ENCODE measurements at places on chromosomes 1 and 21.

DNA sequence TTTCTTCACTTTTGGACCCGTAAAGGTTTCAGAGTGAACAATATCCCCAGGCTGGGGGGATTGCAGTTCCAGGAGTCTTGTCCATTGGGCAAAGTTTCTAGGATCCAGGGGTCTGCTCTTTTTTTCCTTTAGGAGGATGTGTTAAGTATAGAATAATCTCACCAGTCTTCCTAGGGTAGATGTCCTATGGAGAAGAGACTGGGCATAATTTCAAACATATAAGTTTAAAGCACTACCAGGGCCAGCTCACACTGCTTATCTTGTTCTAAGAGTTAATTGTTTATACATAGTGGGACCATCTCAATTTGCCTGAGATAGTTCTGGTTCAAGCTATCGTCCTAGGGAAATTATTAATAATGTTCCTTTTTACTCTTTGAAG is 1.2 kb downstream of the CHI3L2 start:
- DNase-seq = no peak

GRCh38 chr1:75985827-75986226 is 53.6 kb upstream of the ASB17 start:
- DNase-seq = no peak

- DNase-seq = no peak
Measured at GRCh38 chr1:233114159-233114558, 163.7 kb downstream of the NTPCR start.

DNA sequence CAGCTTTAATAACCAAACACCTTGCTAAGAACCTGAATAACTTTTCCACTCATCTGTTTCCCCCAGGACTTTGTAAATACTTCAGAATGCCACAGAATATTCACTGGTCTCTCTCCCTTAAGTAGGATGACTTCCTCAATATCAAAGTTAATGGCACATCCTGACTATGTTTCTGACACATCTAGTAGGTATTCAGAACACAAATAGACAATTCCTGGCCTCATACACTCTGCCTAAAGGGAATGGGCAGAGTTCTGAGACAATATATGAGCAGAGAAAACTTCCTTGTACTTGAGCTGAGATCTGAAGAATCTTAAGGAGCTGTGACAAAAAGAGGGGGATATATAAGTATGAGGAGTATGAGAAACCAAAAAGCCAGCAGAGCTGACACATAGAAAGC is 34.8 kb downstream of the ANKRD13C start:
- no peak for DNase-seq

GRCh38 chr1:26124418-26125331 is 13.1 kb downstream of the PDIK1L start:
- no peak for DNase-seq

DNA sequence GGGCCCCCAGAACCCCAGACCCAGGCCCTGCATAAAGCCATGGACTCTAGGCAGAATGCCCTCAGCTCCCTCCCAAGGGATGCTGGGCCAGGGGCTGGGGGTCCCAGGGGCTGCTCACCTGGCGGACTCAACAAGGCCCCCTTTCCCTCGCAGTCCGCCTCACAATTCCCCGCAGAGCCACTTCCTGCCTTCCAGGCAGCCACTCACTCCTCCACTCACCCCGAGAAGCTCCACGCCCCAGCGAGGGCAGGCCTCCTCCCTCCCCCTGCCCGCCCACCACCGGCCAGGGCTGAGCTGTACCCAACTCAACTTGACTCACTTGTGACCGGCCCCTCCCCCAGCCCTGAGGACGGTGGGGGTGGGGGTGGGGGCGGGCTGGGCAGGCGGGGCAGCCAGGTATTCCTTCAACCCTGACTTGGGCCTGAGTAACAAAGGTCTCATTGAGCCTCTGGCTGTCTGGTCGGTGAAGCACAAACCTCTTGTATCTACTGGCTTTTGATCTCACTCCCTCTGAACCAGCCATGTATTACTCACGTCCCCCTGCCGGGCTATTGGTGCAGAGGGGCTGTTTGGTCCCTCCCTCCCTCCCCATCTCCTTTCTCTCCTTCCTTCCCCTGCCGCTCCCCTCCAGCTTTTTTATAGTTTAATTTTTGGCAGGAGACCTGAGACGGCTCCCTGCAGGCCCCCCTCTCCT is 5.9 kb downstream of the BLACAT1 start:
- no peak for DNase-seq

GRCh38 chr21:17585875-17586450 is 26.7 kb downstream of the BTG3 start:
- DNase-seq = no peak

DNA sequence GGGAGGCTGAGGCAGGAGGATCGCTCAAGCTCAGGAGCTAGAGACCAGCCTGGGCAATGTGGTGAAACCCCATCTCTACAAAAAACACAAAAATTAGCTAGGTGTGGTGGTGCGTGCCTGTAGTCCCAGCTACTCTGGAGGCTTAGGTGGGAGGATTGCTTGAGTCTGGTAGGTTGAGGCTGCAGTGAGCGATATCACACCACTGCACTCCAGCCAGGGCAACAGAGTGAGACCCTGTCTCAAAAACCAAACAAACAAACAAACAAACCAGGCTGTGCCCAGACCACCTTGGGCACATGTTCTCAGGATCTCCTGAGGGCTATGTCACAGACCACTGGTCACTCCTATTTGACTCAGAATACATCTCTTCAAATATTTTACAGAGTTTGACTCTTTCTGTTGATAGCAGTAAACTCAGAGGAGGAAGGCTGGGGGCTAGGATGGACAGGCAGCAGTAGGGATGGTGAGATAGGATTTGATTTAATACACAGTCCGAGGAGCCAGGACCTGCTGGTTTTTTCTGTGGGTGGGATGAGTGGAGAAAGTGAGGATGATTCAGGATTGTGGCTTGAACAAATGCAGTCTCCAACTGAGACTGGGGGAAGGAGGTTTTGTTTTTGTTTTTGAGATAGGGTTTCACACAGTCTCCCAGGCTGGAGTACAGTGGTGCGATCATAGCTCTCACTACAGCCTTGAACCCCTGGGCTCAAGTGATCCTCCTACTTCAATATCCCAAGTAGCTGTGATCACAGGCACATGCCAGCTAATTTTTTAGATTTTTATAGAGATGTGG is 46.5 kb downstream of the OLFML3 start:
- DNase-seq = no peak

- DNase-seq = no peak
Measured at GRCh38 chr21:21233051-21233450, 234.8 kb downstream of the NCAM2 start.

DNA sequence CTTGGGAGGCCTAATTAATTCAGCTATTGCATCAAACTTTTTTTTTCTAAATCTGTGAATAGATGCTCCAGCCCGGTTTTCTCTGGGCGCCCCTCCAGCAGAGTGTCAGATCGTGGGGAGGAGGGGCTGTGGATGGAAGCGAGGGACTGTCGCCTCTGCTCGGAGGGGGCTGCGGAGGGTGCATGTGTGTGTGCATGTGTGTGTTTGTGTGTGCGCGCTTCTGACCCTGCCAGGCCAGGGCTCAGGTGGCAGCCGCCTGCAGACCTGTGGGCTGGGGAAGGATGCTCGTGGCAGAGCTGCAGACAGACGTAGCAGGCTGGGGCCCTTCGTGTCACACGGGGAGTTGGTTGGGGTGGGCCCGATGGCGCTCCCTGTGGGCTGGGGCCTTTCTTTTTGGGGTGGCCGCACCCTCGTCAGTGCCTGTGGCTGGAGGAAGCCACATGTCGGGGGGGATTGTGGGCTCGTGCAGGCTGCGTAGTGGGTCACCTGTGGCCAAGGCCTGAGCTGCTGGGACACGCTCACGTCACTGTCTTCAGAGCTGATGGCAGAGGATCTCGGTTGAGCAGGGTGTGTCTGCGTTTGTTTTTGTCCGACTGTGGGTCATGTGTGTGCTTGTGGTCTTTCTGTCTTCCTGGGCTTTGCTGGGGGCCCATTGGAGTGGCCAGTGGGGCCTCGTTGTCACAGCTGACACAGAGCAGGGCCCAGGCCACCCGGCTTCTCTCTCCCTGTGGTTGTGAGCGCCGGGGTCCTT is 2.8 kb downstream of the SKI start:
- no peak for DNase-seq

- no peak for DNase-seq
Measured at GRCh38 chr1:161359291-161359690, 8.4 kb downstream of the CFAP126 start.

DNA sequence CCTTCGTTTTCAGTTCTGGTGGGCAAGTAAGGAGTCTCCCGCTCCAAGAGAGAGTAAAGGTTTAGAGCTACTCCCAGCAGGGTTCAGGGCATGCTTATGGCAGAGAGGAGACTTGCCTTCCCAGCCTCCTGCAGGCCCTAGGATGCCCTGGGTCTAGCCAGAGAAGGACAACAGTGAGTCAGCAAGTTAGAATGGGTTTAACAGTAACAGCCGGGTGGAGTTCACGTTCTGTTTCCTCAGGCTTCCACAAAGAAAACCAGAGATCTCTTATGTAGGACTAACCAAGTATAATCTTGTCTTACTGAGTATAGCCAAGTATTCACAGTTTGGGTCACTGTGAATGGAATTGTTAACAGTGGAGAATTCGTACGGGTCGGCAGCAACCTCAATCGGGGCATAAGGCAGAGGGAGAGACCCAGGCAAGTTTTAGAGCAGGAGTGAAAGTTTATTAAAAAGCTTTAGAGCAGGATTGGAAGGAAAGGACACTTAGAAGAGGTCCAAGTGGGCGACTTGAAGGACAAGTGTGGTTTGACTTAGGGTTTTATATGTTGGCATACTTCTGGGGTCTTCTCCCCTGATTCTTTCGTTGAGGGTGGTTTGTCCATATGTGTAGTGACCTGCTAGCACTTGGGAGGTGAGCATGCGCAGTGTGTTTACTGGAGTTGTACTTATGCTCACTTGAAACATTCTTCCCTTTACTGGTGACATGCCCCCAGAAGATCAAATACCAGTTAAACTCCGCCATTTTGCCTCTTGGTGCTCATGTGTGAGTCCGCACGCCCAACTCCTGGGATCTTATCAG is 4.5 kb downstream of the OVAAL start:
- DNase-seq = no peak

GRCh38 chr1:53766831-53767405 is 28.0 kb upstream of the GLIS1 start:
- DNase-seq = no peak

DNA sequence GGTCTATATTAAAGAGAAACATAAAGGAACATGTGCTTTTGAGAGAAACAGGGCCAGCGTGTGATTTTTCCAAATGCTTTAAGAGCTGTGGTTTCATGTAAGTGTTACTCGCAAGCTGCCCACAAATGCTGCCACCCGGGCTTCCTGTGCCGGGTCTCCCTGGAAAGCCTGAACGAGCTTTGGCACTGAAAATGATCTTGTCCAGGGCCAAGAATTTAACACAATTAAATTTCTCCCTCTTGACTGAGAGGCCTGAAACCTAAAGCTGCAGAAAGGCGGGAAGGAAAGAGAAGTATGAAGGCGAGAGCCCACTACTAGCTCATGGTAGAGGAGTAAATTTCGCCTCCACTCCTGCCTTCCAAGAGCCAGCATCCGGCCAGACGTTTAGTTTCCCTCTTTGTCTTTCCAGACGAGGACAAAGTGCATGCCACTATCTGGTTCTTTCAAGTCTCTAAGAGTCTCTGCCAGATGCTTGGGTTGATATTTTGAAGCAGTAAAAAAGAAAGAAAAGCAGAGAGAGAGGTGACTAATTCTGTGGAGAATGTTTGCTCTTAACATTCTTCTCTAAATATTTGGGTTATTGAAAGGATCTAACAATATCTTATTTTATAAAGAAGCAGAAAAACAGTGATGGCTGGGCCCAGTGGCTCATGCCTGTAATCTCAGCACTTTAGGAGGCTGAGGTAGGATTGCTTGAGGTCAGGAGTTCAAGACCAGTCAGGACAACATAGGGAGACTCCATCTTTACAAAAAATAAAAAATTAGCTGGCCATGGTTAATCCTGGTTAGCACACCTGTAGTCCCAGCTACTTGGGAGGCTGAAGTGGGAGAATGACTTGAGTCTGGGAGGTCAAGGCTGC is 100.0 kb upstream of the HNRNPU start:
- no peak for DNase-seq

GRCh38 chr1:209616366-209617046 is 33.0 kb downstream of the CAMK1G start:
- DNase-seq = no peak

- no peak for DNase-seq
Measured at GRCh38 chr1:184759112-184759511, 4.5 kb upstream of the EDEM3 start.

- no peak for DNase-seq
Measured at GRCh38 chr1:53061123-53061858, 722 bp upstream of the PODN start.

- DNase-seq = no peak
Measured at GRCh38 chr21:25584833-25585676, 22.2 kb downstream of the MRPL39 start.

- no peak for DNase-seq
Measured at GRCh38 chr21:32015461-32016139, 142.8 kb downstream of the HUNK start.

- DNase-seq = no peak
Measured at GRCh38 chr1:192929597-192929996, 120.8 kb downstream of the RGS2 start.

DNA sequence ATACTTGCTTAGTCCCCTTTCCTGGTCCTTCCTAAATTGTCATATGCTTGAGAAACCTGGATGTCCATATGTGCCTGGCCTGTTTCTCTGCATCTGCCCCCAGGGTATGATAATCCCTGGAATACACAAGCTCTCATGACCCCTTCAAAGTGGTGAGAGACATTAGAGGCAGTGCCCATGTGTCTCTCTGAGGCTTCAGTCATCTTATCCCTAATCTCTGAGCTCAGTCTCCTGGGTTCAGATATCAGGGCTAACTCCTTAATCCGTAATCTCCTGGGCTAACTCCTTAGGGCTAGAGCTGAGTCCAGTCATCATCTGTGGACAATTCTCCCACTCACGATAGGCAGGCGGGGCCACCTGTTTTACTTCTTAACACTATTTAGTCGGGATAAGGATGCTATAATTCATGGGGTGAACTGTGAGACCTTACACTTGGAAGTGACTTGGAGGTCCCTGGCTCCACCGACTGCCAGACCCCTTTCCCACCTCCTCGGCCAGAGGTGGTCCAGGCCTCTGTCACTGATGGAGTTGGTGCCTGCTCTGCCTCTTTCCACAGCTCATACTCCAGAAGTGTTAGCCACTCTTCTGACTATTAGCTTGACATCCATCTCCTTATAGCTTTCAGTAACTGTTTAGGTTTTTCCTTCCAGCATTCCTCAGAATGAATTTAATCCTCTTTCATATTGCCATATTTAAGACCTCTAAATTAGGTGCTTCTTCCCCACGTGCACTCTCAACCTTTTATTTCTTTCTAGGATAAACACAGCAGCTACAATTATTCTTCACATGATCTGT is 22.7 kb downstream of the CCN1 start:
- no peak for DNase-seq
